CD4-positive, alpha-beta T cell treated with Interleukin-4 for 4 hours (primary cell): ENCODE measurements at places on chromosomes 4 and X.

GRCh38 chr4:4395849-4396627 lies 9.1 kb downstream of the NSG1 start:
- DNase-seq: no peak

- DNase-seq: no peak
Observed at GRCh38 chrX:139844163-139844562, 88.7 kb downstream of the ATP11C start.

DNA sequence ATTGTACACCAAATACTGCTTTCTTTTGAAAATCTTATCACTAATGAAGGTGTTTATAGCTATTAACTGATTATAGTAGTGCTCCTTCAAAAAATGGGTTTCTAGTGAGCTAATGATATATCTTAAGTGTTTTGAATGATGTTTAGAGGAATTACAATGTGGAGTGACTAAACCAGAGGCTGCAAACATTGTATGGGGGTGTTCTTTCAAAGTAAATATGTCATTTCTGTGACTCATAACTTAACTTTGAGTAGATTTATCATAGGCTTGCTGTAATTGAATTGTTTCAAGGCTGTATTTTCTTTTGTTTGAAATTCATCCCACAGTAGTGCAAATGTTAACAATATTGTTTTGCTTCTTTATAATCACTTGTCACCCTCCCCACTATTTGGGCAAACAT lies 141.6 kb downstream of the IL1RAPL2 start:
- no peak for DNase-seq

DNA sequence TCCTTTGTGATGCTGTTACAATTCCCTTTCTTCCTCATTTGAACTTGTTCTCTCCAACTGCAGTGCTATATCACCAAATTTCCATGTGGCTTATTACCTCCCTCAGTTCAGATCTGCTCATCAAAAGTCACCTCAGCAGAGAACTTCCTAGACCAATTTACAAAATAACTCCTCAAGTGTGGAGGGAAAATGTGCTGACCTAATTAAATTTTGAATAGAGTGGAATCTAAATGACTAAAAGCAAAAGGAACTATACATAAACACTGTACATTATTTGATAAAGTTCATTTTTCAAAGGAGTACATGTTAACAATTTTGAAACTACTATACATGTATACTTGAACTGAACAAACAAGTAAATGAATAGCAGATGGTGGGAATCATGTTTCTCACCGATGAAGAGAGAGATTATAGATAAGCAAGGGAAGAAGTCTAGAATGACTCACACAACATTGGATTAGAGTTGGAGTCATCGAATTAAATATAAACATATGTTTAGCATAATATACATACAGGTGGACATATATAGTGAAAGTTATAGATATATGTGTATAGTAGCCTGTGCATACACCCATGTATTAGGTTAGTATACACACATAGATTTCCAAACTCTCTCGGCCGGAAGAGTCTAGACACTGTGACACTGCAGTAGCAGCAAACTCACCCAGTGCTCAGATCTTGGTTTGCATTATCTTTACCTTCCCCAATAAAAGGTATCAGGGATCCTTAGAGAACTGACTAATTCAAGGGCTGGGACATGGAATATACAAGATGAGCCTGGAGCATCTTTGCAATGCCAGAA lies 318.7 kb downstream of the PCDH18 start:
- no peak for DNase-seq

DNA sequence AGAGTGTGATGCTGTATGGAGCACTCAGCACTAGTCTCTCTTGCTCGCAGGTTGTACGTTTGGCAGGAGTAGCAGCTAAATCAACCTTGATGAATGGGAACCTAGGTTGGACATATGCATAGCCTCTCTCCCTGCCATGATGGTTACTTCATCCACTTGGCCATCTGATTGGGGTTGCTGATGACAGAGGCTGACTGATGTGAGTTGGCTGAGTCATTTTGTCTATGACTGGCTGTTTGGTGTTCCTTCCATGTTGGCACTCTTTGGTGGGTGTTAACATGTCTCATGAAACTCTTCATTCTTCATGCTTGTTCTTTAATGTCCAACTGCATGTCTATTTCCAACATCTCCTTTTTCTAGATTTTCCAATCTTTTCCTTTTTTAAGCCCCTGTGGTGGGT lies 31.6 kb upstream of the SPARCL1 start:
- no peak for DNase-seq

DNA sequence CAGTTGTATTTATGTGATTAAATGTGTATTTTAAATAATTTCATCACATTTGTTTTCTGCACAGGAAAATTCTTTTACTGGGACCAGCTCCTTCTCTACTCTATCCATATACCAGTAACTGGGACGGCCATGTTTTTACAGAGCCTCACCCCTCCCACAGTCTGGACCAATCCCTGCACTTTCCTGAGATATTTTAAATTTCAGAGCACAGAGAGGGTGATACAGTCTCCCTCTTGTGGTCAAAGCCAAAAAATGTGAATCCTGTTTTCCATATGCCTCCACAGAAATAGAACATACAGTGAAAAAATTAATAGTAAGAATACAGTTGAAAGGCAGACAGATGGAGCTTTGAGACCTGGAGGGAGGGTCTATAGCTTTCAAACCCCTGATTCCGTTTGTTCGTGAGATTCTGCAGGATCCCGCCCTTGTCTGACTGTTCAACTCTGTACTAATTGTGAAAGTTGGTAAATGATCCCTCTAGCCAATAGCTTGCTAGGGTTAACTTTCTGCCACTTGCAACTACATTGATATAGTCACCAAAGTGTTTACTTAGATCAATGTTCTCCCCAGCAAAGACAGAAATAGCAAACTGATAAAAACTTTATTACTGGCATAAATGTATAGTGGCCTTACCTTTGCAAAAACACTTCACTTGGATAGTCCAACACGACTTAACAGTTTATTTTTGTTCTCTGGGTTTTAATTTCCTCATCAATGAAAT lies 172.2 kb downstream of the PPARGC1A start:
- DNase-seq: no peak

DNA sequence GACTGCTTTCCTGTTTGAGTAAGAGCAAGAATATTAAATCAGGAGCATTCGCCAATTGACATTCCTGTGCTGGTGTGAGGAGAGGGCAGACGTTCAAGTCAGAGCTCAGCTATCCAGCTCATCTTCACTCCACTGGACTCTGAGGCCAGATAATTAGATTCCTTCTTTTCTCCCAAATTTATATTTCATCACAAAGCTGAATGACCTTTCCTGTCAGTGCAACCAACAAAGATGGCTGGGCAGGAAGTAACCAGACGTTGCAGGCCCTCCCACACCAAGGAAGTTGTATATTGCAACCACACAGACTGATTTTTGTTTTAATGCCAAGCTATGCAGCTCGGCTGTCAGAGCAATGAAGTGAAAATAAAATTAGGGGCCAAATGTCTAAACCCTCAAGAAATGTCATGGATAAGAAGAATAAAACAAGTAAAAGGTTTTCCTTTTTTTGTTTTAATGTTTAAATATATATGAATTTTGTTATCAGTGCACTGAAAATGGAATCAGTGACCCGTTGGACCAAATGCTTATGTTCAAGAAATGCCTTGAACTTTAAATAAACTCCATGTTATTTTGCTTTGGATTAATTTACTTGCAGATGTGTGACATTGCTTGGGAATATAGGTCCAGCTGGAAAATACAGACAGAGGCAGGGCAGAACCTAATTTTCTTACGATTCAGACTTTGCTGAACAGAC lies 578.9 kb upstream of the FAT1 start:
- DNase-seq: no peak

DNA sequence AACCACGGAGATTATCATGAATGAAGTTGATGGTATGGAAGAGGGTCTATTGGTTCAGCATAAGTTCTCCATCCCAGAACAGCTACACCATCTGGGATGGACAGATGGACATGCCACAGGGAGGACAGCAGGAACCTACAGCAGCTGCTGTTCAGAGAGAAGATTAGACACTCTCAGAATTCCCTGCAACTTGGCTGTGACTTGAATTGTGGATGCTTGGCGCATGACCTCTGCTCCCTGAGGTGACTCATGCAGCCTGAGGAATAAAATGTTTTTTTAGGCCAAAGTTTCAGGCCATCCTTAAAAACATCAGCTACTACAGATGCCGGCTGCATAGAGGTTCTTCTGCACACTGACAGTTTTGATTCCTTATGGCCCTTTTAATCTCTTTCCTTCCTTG lies 97.3 kb downstream of the RS1 start:
- no peak for DNase-seq

GRCh38 chr4:8372506-8372905 lies 68.0 kb downstream of the ACOX3 start:
- DNase-seq: no peak

GRCh38 chrX:37644381-37645305 lies 40.9 kb upstream of the XK start:
- no peak for DNase-seq

DNA sequence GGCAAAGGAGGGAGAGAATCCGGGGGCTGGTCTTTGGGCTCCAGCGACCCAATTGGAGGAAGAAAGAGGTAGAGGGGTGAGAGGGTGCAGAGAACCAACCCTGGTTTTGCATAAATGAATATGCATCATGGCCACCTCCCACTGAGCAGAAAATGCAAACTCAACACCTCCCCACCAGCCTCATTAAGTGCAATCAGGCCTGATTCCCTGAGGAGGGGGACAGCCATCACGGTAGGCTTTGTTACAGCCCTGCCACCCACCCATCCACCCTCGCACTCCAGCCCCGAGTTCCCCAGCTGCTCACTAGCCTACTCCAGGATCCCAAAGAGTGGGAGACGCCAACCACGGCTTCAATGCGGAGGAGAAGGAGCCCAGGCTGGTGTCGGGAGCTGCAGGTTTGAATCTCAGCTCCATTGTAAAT lies 48.3 kb upstream of the MAN2B2 start:
- no peak for DNase-seq

GRCh38 chr4:10811991-10812390 lies 127.4 kb upstream of the CLNK start:
- DNase-seq: no peak

- no peak for DNase-seq
Observed at GRCh38 chr4:161585011-161585410, 578.8 kb downstream of the FSTL5 start.

DNA sequence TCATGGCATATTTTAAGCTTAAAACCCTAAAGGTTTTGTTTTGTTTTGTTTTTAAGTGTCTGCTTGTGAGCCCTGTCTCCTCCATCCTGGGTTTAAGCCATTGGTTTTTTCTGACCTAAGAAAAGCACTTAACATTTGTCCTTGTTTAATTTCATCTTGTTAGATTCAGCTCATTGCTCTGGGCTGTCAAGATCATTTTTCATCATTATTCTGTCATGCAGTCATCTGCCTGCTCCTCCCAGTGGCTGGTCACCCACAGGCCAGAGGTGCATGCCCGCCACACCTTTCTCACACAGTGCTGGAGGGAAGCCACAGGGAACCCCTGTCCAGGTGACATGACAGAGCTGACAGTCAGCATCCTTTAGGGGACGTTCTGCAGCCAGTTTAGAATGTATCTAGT lies 11.7 kb upstream of the REELD1 start:
- no peak for DNase-seq

GRCh38 chr4:136750897-136751296 lies 781.4 kb downstream of the PCDH18 start:
- DNase-seq: no peak

DNA sequence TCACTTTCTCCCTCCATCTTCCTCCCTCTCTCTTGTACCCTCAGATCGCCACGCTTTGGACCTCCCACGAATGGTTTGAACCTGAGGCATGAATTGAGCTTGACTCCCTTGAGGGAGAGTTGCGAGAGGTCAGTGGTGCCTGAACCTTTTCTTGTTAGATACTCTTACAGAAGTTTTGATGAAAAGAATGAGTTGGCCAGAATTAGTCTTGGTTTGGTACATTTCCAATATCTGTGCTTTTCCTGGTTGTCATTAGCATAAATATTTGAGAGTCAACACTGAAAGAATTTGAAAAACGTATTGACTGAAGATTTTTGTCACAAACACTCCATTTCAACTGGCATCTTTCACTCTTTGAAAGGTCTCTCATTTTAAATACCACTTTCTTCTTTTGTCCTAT lies 510.6 kb upstream of the DIPK2B start:
- no peak for DNase-seq

- no peak for DNase-seq
Observed at GRCh38 chrX:13028871-13029636, 15.4 kb downstream of the FAM9C start.

DNA sequence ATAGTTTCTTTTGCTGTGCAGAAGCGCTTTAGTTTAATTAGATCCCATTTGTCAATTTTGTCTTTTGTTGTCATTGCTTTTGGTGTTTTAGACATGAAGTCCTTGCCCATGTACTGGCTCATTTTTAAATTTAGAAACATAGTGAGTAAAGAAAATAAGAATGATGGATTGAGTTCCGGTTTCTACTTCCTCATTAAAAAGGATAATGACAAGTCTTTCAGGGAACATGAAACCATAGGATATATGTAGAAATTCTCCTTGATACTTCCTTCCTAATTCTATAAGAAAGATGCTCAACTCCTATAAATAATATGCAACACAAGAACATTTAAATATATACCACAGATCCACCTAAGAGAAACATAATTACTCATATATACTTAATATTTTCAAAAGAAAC lies 240.9 kb downstream of the BANK1 start:
- no peak for DNase-seq

- no peak for DNase-seq
Observed at GRCh38 chr4:120829113-120829831, 93.3 kb downstream of the PRDM5 start.

- no peak for DNase-seq
Observed at GRCh38 chr4:139966383-139966782, 187.6 kb downstream of the MAML3 start.

DNA sequence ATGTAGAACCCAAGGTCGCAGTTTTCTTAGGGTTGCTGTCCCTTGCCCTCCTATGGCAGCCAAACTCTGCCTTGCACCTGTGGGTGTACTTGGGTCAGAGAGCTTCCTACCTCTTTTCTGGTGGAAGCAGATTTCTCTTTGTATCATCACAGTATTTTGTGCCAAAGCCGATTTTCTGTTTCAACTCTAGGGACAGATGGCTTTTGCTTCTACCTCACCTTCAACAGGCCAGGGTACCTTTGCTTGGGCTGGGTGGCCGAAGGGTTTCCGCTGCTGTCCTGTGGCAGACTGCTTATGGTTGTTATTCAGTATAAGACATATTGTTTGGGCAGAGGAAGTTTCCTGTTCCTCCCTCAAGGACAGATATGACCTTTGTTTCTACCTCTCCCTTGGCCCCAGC lies 22.4 kb downstream of the NEIL3 start:
- DNase-seq: no peak

DNA sequence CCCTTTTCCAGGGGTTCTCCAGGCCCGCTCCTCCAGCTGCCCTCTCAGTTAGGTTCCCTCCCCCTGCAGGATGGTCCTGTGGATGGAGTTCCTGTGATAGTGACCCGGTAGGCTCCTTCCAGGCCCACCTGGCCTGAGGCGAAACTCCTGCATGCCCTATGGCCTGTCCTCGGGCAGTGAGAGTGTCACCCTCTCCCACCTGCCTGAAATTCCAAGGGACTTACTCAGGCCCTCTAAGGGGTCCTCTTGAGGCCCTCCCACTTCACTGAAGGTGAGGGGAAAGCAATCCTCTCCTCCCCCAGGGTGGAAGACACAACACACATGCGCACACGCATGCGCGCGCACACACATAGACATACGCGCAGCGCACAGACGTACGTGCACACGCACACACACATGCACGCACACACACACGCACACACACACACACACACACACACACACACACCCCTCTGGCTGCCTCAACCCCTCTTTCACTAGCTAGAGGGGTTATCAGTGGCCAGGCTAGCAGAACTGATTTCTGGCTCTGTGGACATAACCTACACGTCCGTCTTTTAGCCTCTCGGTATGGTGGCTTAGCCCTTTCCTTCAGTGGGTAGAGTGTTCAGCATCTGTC lies 215.9 kb downstream of the CBR4 start:
- DNase-seq: no peak

GRCh38 chr4:158055668-158056067 lies 117.2 kb downstream of the GASK1B start:
- no peak for DNase-seq
